GM10248 (cell line): ENCODE measurements at places on chromosomes 13 and 19.

DNA sequence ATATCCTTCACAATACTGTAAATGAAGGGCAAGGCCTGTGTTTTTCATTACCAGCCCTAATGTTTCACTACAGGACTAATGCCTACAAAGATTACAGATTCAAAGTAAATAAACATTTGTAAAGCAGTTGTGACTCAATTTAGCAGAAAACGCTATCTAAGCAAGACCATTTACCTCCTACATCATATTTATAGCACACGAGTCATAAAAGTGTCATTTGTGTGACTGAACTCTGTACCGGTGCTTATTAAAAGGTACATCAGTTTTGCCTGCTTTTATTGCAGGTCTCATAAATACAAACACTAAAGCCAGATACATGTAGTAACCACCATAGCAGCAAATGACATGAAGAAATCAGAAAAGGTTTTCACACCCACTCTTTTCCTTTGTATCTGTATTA, 61.5 kb upstream of the SLC15A1 start:
- no peak for DNase-seq

- peak; percentile 62 for DNase-seq
Measured at GRCh38 chr13:91017031-91017668, 330.3 kb upstream of the MIR17HG start.

DNA sequence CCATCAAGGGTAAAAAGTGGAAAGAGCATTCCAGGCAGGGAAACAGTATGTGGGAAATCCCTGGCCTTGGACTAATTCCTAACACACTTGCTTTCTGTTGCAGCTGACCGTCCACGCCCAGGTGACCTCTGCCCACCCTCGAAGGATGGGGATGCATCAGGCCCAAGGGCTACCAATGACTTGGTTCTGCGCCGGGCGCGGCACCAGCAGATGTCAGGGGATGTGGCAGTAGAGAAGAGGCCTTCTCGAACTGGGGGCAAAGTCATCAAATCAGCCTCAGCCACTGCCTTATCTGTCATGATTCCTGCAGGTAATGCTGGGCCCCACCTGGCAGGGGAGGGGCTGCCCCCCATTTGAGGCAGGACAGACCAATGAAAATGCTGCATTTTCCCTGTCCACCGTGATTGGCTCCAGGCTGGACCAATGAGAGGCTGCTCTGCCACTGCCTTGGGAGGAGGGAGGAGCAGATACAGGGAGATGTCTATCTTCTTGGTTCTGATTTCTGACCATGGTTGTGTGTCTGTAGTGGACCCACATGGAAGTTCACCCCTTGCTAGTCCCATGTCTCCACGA, 12.6 kb downstream of the DNASE2 start:
- no peak for DNase-seq

GRCh38 chr13:39596685-39597084, 6.3 kb downstream of the LHFPL6 start:
- no peak for DNase-seq

DNA sequence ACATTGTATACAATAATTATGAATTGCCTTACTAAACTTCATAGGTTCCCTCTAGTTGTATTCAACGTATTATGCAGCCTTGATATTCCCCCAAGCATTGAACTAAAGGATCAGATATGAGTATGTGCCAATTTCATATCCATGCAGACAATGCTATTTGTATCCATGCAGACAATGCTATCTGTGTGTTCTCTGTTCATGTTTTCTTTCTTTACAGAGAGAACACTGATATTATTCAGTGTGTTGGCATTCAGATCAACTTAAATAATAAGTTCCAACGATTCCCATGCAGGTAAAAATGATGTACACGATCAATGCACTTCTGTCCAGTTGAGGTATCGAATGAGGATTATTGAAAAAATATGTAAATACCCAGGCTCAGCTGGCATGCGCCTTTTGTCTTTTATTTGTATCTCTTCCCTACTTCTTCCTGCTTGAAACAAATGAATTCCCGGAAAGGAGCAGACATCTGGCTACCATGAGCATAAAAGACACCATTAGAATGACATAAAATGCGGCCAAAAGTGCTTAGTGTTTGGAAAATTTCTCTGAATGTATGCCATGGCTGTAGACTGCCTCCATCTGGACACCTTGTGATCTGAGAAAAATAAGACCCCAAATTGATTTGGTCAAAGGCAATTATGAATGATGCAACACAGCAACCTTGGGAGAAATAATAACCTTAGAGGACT, 731.5 kb downstream of the SLITRK1 start:
- DNase-seq: no peak
